Iris pigment epithelial cell (primary cell): ENCODE measurements at places on chromosomes 5 and 9.
A peak's percentile ranks its signal among the peaks of the same experiment; 100 is the strongest.

DNA sequence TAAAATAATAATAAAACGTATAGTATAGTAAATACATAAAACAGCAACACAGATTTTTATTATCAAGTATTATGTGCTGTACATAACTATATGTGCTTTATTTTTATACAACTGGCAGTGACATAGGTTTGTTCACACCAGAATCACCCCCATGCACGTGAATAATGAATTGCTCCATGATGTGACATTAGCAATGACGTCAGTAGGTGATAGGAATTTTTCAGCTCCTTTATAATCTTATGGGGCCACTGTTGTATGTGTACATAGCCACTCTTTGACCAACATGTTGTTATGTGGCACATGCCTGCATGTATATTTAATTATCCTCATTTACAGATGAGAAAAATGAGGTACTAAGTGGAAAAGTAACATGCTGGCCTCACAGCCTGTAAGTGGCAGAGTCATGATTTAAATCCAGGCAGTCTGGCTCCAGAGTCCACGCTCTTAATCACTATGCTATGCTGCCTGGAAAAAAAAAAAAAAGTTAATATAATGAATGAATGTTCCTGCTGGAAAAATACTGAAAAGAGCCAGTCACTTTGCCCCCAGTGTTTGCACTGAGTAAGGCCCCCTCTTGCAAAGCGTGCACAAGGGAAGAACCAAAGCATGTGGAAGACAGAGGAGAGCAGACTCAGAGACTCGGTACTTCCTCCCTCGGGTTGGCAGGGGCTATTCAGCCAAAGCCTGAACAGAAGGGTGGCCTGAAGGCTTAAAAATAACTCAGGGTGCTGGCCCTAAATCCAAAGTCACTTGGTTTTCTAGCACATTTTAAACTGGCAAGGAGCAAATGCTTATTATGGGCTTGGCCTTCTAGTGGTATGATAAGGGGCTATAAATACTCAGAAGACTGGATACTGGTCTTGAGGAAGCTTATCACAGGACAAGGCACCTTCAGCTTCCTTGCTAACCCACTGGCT, 206.8 kb downstream of the GLIS3 start:
- DNase-seq, result no peak

- DNase-seq, result no peak
Observed at GRCh38 chr5:168123631-168124528, 167.6 kb upstream of the WWC1 start.

DNA sequence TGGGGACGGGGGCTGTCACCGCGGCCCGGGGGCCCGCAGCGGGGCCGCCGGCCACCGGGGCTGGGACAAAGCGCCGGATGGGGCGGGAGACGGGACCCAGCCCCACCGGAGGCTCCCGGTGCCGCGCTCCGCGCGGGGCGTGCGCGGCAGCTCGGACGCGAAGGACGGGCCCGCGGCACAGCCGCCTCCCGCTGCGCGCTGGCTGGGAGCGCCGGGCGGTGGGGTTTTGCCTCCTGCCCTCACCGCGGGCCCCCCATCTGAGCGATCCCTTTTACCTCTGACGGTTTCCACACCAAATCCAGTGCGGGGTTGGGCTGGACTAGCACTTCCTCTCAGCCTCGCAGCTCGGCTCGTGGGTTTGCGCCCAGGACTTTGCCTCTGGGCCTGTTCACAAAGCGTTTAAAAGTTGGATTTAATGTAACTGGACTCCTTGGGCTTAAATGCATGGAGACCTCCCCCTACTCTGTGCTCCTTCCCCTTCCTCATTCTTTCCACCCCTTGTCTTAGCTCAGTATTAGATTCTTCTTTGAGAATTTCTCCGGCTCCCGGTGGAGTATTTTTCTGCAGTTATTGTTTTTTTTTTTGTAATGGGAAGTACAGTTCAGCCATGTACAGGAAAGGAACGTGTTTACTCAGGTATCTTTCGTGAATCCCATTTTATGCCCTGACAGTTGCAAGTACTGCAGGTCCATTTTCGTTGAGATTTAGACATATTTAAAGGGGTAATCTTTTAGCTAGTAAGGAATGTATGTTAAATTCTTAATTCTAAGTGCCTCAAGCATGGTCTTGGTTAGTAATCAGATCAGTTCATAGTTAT, 691 bp downstream of the FCHO2 start:
- DNase-seq, result peak; percentile 65

GRCh38 chr9:23526806-23527205, 299.2 kb downstream of the ELAVL2 start:
- DNase-seq, result peak; percentile 8

DNA sequence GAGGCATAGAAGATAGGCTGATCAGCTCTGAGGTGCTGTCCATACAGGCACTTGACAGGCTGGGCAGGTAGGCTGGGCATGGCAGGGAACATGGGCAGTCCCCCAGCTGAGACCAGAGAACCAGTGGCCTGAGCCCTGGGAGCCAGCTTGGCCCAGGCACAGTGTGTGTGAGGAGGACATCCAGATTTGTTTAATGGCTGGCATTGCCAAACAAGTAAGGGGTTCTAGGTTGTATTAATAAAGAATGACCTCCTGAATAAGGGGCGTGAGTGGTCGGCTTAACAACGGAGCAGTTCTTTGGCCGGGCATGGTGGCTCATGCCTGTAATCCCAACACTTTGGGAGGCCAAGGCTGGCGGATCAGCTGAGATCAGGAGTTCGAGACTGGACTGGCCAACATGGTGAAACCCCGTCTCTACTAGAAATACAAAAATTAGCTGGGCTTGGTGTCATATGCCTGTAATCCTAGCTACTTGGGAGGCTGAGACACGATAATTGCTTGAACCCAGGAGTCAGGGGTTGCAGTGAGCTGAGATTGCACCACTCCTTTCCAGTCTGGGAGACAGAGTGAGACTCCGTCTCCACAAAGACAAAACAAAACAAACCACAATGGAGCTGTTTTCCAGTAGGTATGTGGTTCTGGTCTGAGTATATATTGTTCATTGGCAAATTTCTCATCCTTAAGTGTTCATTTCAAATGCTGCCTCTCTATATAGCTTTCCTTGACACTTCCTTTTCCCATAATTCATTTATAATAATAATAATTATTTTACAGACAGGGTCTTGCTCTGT, 56.2 kb downstream of the ANGPTL2 start:
- DNase-seq, result peak; percentile 76

DNA sequence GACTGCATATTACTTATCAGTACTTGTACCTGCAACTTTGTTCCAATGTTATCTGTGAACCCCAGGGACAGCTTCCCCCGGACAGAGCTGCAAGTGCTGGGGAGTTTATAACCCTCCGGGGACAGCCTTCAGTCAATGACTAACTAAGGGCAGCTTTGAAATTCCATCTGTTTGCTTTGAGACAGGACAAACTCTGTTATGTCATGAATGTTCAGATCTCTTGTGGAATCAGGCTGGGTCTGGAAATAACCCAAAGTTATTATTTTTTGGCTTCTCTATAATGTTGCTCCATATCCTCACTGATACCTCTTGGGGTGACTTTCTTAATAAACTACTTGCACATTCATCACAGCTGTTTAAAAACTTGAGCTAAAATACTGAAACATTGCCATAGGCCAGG, 617.5 kb upstream of the TLE4 start:
- DNase-seq, result peak; percentile 31

- DNase-seq, result no peak
Observed at GRCh38 chr5:95163079-95163478, 121.8 kb downstream of the MCTP1 start.

DNA sequence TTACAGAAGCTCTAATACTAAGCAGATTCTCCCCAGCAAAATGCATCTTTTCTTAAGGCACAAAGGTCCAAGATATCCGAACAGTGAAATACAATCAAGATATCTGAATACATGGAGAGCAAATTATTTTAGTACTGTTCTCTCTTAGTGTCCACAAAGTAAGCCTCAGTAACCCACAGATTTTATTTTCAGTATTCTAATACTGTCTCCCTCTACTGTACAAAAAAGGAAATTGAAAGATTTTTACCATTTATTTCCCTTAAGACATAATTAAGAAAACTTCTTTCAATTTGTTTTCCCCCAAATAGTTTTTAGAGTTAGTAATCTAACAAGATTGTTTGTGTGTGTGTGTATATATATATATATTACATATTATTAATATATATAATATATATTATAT, 24.7 kb upstream of the NOL6 start:
- no peak for DNase-seq

GRCh38 chr5:82717738-82718137, 359.5 kb downstream of the TMEM167A start:
- no peak for DNase-seq

- DNase-seq, result no peak
Observed at GRCh38 chr5:60036192-60036938, 142.8 kb upstream of the PDE4D start.

DNA sequence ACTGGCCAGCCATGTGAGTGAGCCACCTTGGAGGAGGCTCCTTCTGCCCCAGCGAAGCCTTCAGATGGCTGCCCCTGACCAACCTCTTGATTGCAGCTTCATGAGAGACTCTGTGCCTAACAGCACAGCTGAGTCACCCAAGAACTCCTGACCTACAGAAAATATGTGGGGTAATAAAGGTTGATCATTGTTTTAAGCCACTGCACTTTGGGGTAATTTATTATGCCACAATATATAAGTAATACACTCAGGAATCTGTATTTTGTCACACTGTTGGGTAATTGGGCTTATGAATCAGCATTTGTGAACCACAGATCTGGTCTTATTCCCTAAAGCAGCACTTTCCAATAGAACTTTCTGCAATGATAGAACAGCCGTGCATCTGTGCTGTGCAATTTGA, 24.4 kb upstream of the VDAC1 start:
- peak; percentile 92 for DNase-seq

- DNase-seq, result no peak
Observed at GRCh38 chr9:61673247-61673646, 483.4 kb downstream of the SPATA31A7 start.

DNA sequence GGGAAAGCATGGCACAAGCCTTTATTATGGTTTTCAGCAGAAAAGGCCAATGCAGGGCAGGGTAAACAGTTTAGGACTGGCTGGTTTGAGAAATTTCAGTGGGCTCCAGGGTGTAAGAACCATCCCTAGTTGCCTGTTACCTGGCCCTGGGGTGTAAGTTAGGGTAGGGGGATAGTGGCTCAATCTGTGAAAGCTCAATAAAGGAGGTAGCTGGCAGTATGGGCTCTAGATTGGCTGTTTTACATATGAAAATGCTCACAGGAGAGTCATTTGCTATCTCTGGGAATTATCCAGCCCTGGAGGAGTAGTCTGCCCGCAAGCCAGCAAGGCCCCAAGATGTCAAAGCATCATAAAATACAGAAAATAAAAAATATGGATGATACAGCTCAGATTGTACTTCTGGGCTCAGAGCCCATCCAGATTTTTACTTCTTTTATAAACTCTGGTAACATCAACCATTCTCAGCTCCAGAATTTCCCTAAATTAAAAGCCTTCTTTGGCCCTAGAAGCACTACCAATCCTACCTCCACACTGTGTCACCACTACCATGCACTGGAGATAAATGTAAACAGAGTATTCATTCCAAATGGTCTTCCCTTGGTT, 31.1 kb downstream of the SSBP2 start:
- no peak for DNase-seq

DNA sequence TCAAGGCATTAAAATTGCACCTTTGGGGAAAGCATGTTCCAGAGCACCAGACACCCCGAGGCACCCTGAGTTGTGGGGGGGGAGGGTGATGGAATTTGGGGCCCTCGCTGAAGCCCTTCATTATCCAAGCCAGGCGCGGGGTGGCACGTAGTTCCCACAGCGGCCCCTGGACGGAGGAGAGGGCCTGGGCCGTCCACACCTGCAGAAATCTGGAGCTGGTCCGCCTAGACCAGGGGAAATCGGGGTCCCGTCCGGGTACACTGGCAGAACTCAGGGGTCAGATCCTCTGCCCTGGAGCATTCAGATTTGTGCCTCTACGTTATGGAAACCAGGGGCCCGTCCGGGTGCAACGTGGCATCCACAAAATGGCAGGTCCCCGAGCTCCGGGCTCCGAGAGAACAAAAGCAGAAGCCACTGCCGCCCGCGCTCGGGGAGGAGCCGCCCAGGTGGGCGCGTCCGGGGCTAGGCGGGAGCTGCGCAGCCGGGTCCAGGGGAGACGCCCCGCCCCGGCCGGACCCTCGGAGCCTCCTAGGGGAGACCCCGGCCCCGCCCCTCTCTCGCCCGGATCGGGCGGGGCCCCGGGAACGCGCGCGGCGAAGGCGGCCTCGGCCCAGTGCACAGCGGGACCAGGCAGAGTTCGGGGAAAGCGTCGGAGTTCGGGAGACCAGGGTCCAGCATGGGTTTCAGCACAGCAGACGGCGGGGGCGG, at the start of gene PLEKHG4B:
TSS of gene PLEKHG4B (plus strand) at position 613 of the 708 bp plus-strand sequence. CDS start at position 677, 64 bp downstream.
- DNase-seq, result no peak
